ENCODE measurements at places on chromosomes 12 and 14. TPM values are rescaled to one million over a fixed set of nuclear protein-coding genes. Genes with fewer than 3 reads are reported as not detected.

DNA sequence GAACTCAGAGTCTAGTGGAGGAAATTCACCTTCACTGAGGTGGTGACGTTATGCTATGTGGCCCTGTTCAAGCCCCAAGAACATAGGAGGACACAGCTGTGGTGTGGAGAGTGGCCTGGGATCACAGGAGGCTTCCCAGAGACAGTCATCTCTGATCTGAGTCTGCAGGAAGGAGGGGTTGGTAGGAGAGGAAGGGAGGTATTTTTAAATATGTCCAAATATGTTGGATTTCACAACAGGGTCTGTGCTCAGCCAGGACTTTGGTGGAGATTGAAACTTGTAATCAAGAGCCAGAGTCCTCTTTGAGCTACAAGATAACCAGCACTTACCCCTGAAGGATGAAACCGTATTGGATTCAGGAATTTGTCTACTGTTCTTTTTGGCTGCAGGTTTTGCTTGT, 26.4 kb upstream of the MED13L start:
- DNase-seq = peak; percentile 41
- H3K4me3 ChIP-seq = no peak overlapping the region
- H3K4me1 ChIP-seq = peaks cover 4% of the 10 kb centered on the region
- H3K36me3 ChIP-seq = no peaks in the 10 kb centered on the region
- H3K27ac ChIP-seq = no peak overlapping the region

- H3K27ac ChIP-seq = no peak overlapping the region
- DNase-seq = no peak
- H3K27me3 ChIP-seq = no peaks in the 10 kb centered on the region
- no peaks in the 10 kb centered on the region for H3K4me1 ChIP-seq
- H3K4me3 ChIP-seq = no peak overlapping the region
- H3K36me3 ChIP-seq = no peaks in the 10 kb centered on the region
These were observed 72.3 kb downstream of the CDK17 start for GRCh38 chr12:96327889-96328288.

DNA sequence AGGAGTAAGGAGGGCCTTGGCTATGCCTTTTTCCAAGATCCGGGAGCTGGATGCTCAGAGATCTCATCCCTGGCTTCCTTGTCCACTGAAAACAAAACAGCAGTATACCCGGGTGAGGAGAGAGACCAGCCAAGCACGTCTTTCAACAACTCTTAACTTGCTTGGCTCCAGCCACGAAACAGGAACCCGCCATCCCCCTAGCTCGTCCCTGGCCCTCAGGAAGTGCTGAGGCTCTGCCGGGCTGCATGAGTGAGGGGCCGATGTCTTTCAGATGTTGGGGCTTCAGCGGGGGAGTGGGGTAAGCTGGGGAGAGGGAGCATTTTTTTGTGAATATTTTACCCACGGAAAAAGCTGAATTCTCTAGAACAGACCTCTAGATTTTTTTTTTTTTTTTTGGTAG, 231.1 kb downstream of the CACNA1C start:
- peaks cover 27% of the 10 kb centered on the region for H3K4me1 ChIP-seq
- no peak for DNase-seq

- H3K4me3 ChIP-seq = no peak overlapping the region
- no peaks in the 10 kb centered on the region for H3K27me3 ChIP-seq
- H3K27ac ChIP-seq = peak overlapping the region; percentile 30
- DNase-seq = no peak
These were observed 59.0 kb upstream of the ARID2 start for GRCh38 chr12:45670346-45671065.

- no peak overlapping the region for H3K4me3 ChIP-seq
- H3K27ac ChIP-seq = no peak overlapping the region
- H3K36me3 ChIP-seq = no peaks in the 10 kb centered on the region
- DNase-seq = no peak
These were observed 74.8 kb upstream of the FOXN3 start for GRCh38 chr14:89491711-89492381.

- H3K4me1 ChIP-seq = no peaks in the 10 kb centered on the region
- H3K27ac ChIP-seq = no peak overlapping the region
- DNase-seq = peak; percentile 59
- no peak overlapping the region for H3K4me3 ChIP-seq
- H3K36me3 ChIP-seq = no peaks in the 10 kb centered on the region
These were observed 135.3 kb downstream of the PRKCH start for GRCh38 chr14:61456720-61457119.

LMNTD1 gene
- not detected for total RNA-seq

OR4E2 gene
- not detected for total RNA-seq

TPH2 gene
- not detected for total RNA-seq

DNA sequence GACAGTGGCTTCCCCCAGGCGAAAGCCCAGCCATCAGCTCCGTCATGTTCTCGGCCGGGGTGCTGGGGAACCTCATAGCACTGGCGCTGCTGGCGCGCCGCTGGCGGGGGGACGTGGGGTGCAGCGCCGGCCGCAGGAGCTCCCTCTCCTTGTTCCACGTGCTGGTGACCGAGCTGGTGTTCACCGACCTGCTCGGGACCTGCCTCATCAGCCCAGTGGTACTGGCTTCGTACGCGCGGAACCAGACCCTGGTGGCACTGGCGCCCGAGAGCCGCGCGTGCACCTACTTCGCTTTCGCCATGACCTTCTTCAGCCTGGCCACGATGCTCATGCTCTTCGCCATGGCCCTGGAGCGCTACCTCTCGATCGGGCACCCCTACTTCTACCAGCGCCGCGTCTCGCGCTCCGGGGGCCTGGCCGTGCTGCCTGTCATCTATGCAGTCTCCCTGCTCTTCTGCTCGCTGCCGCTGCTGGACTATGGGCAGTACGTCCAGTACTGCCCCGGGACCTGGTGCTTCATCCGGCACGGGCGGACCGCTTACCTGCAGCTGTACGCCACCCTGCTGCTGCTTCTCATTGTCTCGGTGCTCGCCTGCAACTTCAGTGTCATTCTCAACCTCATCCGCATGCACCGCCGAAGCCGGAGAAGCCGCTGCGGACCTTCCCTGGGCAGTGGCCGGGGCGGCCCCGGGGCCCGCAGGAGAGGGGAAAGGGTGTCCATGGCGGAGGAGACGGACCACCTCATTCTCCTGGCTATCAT, 663 bp downstream of the PTGER2 start:
- H3K4me1 ChIP-seq = peaks cover 6% of the 10 kb centered on the region
- peak overlapping the region; percentile 58 for H3K4me3 ChIP-seq
- DNase-seq = peak; percentile 36
- H3K27me3 ChIP-seq = no peaks in the 10 kb centered on the region
- no peaks in the 10 kb centered on the region for H3K36me3 ChIP-seq

GRCh38 chr12:132593521-132593920, 16.9 kb downstream of the LRCOL1 start:
- no peaks in the 10 kb centered on the region for H3K27me3 ChIP-seq
- no peaks in the 10 kb centered on the region for H3K4me1 ChIP-seq
- no peak overlapping the region for H3K4me3 ChIP-seq
- no peak overlapping the region for H3K27ac ChIP-seq
- H3K36me3 ChIP-seq = no peaks in the 10 kb centered on the region

- H3K27ac ChIP-seq = no peak overlapping the region
- H3K4me3 ChIP-seq = no peak overlapping the region
- H3K4me1 ChIP-seq = no peaks in the 10 kb centered on the region
- no peak for DNase-seq
These were observed 39.1 kb upstream of the SRSF5 start for GRCh38 chr14:69727860-69728259.

HSPB8 gene
- 36.6 TPM for total RNA-seq

TGM1 gene
- 3.2 TPM for total RNA-seq

HOXC5 gene
- 10.2 TPM for total RNA-seq

DNA sequence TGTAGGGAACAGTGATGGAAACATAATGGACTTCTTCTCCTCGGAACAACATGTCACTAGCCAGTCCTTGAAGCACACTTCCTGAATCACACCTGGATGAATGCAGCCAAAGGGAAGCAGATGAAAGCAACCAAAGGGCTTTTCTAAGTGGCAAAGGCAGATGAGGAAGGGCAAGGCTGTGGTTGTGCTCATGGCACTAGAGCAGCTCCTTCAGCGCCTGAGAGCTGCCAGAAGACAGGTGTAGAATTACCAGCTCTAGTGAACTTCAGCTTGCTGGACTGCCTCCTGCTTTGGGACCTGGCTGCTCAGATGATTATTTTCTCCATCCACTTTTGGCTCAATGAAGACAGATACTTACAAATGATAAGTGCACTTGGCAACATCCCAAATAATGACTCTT, 1372.1 kb upstream of the SEL1L start:
- H3K27ac ChIP-seq = no peak overlapping the region
- no peak overlapping the region for H3K4me3 ChIP-seq
- no peaks in the 10 kb centered on the region for H3K4me1 ChIP-seq
- no peaks in the 10 kb centered on the region for H3K36me3 ChIP-seq
- DNase-seq = no peak
- H3K27me3 ChIP-seq = no peaks in the 10 kb centered on the region

NCKAP5L gene
- total RNA-seq = 4.1 TPM

DNA sequence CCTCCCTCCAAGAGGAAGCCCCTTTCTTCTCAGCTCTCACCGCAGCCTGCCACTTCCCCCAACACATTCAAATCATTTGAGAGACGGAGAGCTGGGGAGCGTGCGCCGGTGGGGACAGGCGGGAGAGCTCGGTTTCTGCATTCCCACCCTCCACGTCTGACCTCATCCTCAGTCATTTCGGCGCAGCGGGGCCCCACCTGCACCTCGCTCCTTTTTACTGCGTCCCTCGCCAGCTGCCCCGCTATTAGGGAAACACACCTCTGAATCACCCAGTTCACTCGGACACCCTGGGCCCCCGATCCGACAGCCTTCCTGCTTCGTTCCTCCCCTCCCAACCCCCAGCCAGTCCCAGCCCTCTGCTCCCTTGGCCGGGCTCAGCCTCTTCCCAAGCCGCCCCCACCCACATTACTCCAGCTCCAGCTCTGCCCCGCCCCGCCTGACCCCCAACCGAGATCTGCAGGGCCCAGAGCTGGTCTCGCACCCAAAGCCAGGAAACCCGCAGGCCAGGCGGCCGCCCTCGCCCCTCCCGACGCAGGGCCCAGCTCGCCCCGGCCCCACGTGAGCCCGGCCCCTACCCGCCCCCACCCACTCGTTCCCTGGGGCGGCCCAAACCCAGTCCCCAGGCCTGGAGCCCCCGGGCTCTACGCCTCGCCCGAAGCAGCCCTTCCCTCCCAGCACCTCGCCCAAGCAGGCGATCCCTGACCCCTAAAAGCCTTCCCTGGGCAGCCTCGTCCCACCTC, 783 bp downstream of the CORO1C start:
- no peaks in the 10 kb centered on the region for H3K36me3 ChIP-seq
- peak overlapping the region; percentile 98 for H3K27ac ChIP-seq
- H3K27me3 ChIP-seq = no peaks in the 10 kb centered on the region
- no peaks in the 10 kb centered on the region for H3K4me1 ChIP-seq

- no peaks in the 10 kb centered on the region for H3K36me3 ChIP-seq
- H3K27ac ChIP-seq = no peak overlapping the region
- no peak for DNase-seq
These were observed 3.3 kb downstream of the COL2A1 start for GRCh38 chr12:48000878-48001504.

PRB3 gene
- total RNA-seq = not detected

DNA sequence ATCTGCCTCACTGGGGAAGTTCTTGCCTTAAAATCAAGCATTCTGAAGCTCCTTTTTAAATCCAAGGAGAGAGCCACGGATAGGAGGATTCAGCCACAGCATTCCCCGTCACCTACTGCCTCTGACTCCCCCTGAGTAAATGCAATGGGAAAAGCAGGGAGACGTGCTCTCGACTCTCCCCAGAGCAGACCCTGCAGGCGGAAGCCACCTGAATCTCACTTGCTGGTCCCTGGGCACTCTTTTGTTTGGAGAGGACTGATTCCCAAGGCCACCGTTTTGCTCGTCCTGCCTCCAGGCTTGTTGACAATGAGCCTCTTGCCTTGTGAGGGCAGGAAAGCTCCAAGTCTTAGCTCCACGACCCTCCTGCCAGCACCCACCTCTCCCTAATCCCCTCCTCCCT, 204.5 kb downstream of the SLC15A4 start:
- no peaks in the 10 kb centered on the region for H3K4me1 ChIP-seq
- H3K36me3 ChIP-seq = no peaks in the 10 kb centered on the region
- no peaks in the 10 kb centered on the region for H3K27me3 ChIP-seq

SERPINA12 gene
- not detected for total RNA-seq

DNA sequence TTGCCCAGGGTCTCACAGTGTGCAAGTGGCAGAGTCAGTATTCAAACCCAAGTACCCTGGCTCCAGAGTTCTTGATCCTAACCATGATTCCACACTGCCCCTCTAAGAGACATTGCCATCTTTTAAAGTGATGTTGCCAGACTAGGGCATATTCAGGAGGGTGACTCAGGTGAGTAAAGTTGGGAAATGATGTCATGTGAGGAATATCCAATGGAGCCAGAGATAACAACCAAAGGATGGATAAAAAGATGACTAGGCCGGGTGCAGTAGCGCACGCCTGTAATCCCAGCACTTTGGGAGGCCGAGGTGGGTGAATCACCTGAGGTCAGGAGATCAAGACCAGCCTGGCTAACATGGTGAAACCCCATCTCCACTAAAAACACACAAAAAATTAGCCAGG, 85.6 kb downstream of the SMOC1 start:
- no peak overlapping the region for H3K4me3 ChIP-seq
- H3K36me3 ChIP-seq = no peaks in the 10 kb centered on the region

NYNRIN gene
- total RNA-seq = 51.1 TPM

- H3K4me3 ChIP-seq = no peak overlapping the region
- H3K27ac ChIP-seq = no peak overlapping the region
- H3K4me1 ChIP-seq = no peaks in the 10 kb centered on the region
- DNase-seq = no peak
- no peaks in the 10 kb centered on the region for H3K27me3 ChIP-seq
- H3K36me3 ChIP-seq = no peaks in the 10 kb centered on the region
These were observed 9.6 kb upstream of the TMEM120B start for GRCh38 chr12:121702944-121703343.

GPR84 gene
- not detected for total RNA-seq

- DNase-seq = no peak
- H3K27me3 ChIP-seq = no peaks in the 10 kb centered on the region
- no peak overlapping the region for H3K27ac ChIP-seq
- H3K4me1 ChIP-seq = no peaks in the 10 kb centered on the region
These were observed 33.5 kb upstream of the CCDC63 start for GRCh38 chr12:110813285-110813684.

DNA sequence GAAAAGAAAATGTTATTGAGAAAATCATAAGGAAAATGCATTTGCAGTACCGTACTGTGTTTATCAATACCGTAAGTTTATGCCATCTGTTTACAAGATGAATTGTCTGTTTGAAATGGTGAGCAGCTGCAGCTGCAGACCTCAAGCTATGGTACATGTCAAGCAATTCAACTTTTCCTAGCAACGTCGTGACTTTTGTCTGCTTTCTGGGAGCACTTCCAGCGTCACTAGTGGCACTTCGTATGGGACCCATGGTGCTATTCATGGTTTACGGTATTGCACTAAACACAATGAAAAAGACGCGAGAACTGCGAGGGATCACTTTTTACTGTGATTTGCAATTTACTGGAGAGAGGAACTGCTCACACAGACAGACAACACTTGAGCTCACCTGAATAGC, 160.8 kb downstream of the UNC79 start:
- no peak overlapping the region for H3K27ac ChIP-seq
- no peak for DNase-seq
- H3K4me1 ChIP-seq = no peaks in the 10 kb centered on the region
- H3K4me3 ChIP-seq = no peak overlapping the region

Measured in uterus (tissue), 4 donors.